ENCODE measurements at places on chromosomes 12 and 14. TPM values are rescaled to one million over a fixed set of nuclear protein-coding genes. Genes with fewer than 3 reads are reported as not detected.
A peak's percentile ranks its signal among the peaks of the same experiment; 100 is the strongest.

DNA sequence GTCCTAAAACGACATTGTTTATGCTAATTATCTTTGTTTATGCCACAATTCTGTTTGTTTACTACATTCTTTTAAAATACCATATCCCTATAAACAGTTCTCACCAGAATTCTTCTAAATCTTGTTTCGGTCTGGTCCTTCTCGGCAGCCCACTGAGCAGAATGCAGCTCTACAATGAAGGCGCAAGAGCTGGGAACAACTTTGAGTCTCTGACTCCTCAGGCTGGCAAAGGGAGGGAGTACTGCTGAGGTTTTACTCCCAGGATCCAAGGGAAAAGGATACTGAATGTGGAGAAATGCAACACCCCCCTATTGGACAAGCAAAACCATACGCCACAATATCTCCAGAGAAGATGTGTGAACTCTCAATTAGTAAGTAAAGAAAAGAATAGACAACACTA, 5.4 kb downstream of the SOX5 start:
- no peaks in the 10 kb centered on the region for H3K36me3 ChIP-seq
- no peak overlapping the region for H3K4me3 ChIP-seq
- no peak for DNase-seq
- H3K27ac ChIP-seq: no peak overlapping the region

Gene MRPL42
- total RNA-seq: 29.0 TPM

Gene CHGA
- not detected for total RNA-seq

DNA sequence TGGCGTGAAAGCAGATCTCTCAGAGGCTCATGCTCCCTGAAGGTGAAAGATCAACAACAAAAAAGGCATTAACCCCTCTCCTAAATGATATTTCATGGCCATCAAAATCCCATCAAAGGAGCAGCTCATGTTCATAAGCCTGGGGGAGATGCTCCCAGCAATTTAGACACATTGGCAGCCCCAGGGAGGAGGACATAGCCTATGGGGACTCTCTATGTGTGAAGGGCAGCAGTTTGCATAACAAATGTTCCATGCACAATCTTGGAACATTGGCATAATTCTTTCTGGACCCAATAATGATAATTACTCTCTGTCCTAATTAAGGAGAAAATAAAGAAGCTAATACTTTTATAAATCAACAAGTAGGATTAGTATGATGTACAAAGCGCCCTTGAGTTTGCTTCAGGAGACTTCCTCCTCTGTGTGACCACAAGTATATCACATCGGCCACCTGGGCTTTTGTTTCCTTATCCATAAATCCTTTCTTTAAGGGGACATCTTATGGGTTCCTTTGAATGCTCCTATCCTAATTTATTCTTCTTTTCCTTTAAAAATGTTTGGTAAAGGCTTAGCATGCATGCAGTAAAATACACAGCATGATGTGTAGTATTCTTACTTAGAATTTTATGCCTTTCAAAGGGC, 161.9 kb upstream of the PLEKHG7 start:
- no peaks in the 10 kb centered on the region for H3K36me3 ChIP-seq
- peaks cover 12% of the 10 kb centered on the region for H3K4me1 ChIP-seq
- H3K27me3 ChIP-seq: no peaks in the 10 kb centered on the region
- no peak overlapping the region for H3K4me3 ChIP-seq
- H3K27ac ChIP-seq: no peak overlapping the region
- no peak for DNase-seq

Gene PMEL
- 0.59 TPM for total RNA-seq

GRCh38 chr14:100827101-100828021, 1.4 kb downstream of the MEG3 start:
- peak overlapping the region; percentile 85 for H3K27ac ChIP-seq
- H3K4me3 ChIP-seq: peak overlapping the region; percentile 90
- DNase-seq: peak; percentile 80
- H3K27me3 ChIP-seq: peaks cover 3% of the 10 kb centered on the region
- H3K36me3 ChIP-seq: peaks cover 38% of the 10 kb centered on the region
- peaks cover 11% of the 10 kb centered on the region for H3K4me1 ChIP-seq

DNA sequence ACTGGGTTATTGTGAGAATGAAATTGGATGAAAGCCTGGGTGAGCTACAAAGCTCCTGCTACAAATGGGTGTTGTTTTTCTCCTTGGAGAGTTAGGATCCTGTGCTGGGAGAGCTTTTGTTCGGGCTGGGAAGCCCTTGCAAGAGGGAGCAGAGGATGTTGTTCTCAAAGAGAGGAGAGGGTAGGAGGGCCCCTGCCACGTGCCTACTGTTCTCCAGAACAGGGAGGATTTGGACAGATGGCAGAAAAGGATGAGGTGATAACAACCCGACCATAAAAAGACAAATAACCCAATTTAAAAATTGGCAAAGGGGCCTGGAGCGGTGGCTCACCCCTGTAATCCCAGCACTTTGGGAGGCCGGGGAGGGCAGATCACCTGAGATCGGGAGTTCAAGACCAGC, 68.8 kb downstream of the GALNT16 start:
- DNase-seq: no peak
- no peaks in the 10 kb centered on the region for H3K36me3 ChIP-seq
- no peaks in the 10 kb centered on the region for H3K27me3 ChIP-seq
- H3K27ac ChIP-seq: no peak overlapping the region
- H3K4me3 ChIP-seq: no peak overlapping the region
- no peaks in the 10 kb centered on the region for H3K4me1 ChIP-seq

GRCh38 chr12:78963439-78964227, 99.1 kb downstream of the SYT1 start:
- H3K27ac ChIP-seq: no peak overlapping the region
- H3K36me3 ChIP-seq: no peaks in the 10 kb centered on the region

Gene RPL36AL
- total RNA-seq: 192 TPM

Gene OR6J1
- total RNA-seq: not detected

- no peaks in the 10 kb centered on the region for H3K4me1 ChIP-seq
- no peaks in the 10 kb centered on the region for H3K36me3 ChIP-seq
- no peak overlapping the region for H3K4me3 ChIP-seq
- no peak for DNase-seq
- H3K27me3 ChIP-seq: no peaks in the 10 kb centered on the region
Observed at GRCh38 chr14:89249065-89249695, 167.9 kb downstream of the FOXN3 start.

- no peaks in the 10 kb centered on the region for H3K27me3 ChIP-seq
- no peaks in the 10 kb centered on the region for H3K4me1 ChIP-seq
- H3K36me3 ChIP-seq: peaks cover 27% of the 10 kb centered on the region
- H3K4me3 ChIP-seq: no peak overlapping the region
- no peak overlapping the region for H3K27ac ChIP-seq
Observed at GRCh38 chr12:95259368-95259767, 41.8 kb downstream of the VEZT start.

DNA sequence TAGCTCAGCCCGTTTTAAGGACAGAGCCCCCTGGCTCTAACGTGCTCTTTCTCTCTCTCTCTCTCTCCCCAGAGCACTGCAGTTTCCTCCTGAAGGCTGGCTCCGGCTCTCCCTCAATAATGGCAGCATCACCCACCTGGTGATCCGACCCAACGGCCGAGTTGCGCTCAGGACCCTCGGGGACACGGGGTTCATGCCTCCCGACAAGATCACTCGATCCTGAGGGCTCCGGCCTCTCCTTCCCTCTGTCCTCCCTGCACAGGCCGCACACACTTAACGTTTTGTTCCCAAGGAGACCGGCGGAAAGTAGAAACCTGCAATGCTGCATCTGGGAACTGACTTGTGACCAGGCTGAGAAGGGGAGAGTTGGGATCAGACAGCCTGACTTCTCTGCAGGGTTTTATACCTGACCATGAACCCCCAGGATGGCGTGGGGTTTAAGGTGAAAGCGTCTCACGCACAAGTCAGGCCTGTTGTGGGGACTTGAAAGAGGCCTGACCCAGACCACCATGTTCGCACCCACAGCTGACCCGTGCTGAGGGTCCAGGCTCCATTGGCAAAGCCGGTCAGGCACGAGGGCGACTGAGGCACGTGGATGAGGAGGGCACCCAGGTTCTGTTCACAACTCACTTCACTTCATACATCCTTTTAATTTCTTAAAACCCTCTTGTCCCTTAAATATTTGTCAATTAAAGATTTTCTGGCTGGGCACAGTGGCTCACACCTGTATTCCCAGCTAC, 10.1 kb downstream of the PGAM5 start:
- no peaks in the 10 kb centered on the region for H3K27me3 ChIP-seq
- H3K36me3 ChIP-seq: peaks cover 69% of the 10 kb centered on the region

GRCh38 chr14:73785336-73785833, 66.2 kb upstream of the PTGR2 start:
- peak overlapping the region; percentile 75 for H3K4me3 ChIP-seq
- H3K4me1 ChIP-seq: peaks cover 60% of the 10 kb centered on the region
- peaks cover 6% of the 10 kb centered on the region for H3K36me3 ChIP-seq
- H3K27me3 ChIP-seq: no peaks in the 10 kb centered on the region
- peak overlapping the region; percentile 96 for H3K27ac ChIP-seq

DNA sequence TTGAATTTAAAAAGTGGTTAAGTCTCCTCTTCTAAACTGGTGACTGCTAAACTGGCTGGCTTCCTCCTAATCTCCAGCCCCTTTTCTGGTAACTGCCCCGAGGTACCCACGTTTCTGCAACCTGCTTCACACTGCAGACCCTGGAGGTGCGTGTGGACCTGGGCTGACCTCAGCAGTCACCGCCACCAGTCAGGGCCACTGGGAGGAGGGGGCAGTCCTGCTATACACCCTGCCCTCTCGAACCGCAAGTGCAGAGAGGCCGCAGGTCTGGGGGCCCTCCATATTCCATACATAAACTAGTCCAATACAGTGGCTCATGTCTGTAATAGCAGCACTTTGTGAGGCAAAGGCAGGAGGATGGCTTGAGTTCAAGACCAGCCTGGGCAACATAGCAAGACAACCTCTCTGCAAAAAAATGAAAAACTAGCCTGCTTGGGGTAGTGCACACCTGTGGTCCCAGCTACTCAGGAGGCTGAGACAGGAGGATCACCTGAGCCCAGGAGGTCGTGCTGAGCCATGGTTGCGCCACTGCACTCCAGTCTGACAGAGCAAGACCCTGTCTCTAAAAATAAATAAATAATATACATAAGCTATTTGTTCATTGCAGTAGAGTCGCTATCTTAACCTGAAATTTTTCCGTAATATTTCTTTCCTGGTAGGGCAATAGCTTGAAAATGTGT, 25.6 kb downstream of the VPS37B start:
- peaks cover 12% of the 10 kb centered on the region for H3K4me1 ChIP-seq
- H3K36me3 ChIP-seq: peaks cover 42% of the 10 kb centered on the region
- no peak overlapping the region for H3K4me3 ChIP-seq
- DNase-seq: no peak
- no peaks in the 10 kb centered on the region for H3K27me3 ChIP-seq
- H3K27ac ChIP-seq: no peak overlapping the region

Gene CLEC9A
- not detected for total RNA-seq

- H3K4me3 ChIP-seq: no peak overlapping the region
- no peak overlapping the region for H3K27ac ChIP-seq
- H3K27me3 ChIP-seq: no peaks in the 10 kb centered on the region
- H3K4me1 ChIP-seq: no peaks in the 10 kb centered on the region
- DNase-seq: peak; percentile 35
Observed at GRCh38 chr12:19263672-19264071, 134.1 kb downstream of the PLEKHA5 start.

DNA sequence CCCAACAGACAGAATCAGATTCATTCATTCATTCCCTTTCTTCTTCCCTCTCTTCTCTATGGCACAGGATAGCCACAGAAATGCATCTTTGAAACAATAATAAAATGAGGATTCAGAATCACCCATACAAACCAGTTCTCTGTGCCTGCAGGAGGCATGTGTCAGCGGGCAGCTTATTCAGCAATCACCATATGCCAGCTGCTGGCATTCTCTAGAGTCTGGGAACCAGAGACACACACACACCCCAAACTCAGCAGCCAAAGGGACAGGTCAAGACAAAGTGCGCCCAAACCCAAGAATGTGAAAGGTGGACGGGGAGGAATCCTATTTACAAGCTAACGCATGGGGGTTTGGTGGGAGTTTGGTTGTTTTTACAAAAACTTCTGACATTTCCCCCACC, 14.1 kb downstream of the ARF3 start:
- no peak overlapping the region for H3K4me3 ChIP-seq
- no peak for DNase-seq
- peaks cover 28% of the 10 kb centered on the region for H3K36me3 ChIP-seq
- no peaks in the 10 kb centered on the region for H3K27me3 ChIP-seq
- no peak overlapping the region for H3K27ac ChIP-seq

Gene HOXC10
- total RNA-seq: 9.7 TPM

Gene TTC6
- total RNA-seq: under 0.01 TPM

Gene TAS2R8
- total RNA-seq: 0.36 TPM

Gene GPATCH2L
- total RNA-seq: 43.8 TPM

DNA sequence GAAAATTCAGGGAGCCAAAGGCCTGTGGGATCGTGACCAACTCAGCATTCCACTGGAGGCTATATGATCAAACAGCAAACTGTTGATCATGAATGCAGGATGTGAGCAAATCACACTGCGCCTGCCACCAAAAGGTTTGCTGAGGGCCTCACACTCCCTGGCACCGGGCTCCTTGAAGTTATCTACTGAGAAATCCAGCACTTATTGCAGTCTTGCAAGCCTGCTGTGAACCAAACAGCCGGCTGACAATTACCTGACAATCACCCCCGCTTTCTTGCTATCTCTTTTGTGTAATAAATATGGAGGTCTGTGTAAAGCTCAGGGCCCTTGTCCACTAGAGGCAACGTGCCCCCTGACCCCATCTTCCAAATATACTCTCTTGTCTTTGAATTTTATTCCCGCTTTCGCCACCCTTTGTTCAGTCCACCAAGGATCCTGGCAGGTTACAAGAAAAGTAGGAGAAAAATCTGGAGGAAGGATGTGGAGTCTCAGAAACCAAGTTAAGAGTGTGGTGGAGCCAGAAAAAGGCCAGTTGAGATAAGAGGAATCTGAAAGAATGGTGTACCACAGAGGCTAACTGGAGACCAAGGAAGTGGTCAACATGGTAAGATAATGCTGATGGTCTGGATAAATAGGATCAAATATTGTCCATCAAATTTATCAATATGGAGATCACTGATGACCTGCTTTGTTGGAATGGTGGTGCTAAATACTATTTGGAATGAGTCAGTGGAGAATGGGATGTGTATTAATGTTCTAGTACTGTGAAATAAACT, 229.2 kb downstream of the ALX1 start:
- H3K27ac ChIP-seq: no peak overlapping the region
- H3K4me1 ChIP-seq: no peaks in the 10 kb centered on the region
- H3K27me3 ChIP-seq: no peaks in the 10 kb centered on the region
- H3K36me3 ChIP-seq: no peaks in the 10 kb centered on the region

- no peak overlapping the region for H3K27ac ChIP-seq
- H3K4me3 ChIP-seq: no peak overlapping the region
- no peaks in the 10 kb centered on the region for H3K4me1 ChIP-seq
- peaks cover 78% of the 10 kb centered on the region for H3K27me3 ChIP-seq
Observed at GRCh38 chr14:64845878-64846277, 33.8 kb downstream of the SPTB start.

DNA sequence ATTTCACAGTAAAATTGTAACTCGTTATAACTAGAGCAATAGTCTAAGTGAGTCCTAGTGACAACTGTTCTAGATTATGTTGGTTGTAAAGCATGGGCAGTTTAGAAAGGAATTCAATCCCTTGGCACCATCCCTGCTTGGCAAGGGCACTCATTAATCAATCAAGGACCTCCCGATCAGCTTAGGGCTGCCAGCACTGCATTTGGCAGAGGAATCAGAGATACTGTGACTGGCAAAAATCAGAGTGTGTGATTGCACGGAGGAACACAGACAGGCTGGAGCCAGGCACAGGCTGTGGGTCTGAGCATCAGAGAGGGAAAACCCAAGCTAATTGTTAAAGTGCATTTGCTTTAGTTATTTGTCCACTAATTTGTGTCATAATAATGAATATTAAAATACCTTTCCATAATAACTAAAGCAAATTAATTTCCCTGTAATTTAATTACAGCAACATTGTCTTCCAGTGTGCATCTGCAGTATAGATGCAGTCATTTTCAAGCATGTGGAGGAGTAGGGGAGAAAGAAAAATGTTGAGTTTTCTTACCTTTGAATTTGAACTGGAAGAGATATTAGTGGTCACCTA, 3.2 kb upstream of the EGLN3 start:
- no peaks in the 10 kb centered on the region for H3K36me3 ChIP-seq
- H3K27ac ChIP-seq: no peak overlapping the region
